Fibroblast of skin of abdomen (primary cell): ENCODE measurements at places on chromosomes 2 and 18.

DNA sequence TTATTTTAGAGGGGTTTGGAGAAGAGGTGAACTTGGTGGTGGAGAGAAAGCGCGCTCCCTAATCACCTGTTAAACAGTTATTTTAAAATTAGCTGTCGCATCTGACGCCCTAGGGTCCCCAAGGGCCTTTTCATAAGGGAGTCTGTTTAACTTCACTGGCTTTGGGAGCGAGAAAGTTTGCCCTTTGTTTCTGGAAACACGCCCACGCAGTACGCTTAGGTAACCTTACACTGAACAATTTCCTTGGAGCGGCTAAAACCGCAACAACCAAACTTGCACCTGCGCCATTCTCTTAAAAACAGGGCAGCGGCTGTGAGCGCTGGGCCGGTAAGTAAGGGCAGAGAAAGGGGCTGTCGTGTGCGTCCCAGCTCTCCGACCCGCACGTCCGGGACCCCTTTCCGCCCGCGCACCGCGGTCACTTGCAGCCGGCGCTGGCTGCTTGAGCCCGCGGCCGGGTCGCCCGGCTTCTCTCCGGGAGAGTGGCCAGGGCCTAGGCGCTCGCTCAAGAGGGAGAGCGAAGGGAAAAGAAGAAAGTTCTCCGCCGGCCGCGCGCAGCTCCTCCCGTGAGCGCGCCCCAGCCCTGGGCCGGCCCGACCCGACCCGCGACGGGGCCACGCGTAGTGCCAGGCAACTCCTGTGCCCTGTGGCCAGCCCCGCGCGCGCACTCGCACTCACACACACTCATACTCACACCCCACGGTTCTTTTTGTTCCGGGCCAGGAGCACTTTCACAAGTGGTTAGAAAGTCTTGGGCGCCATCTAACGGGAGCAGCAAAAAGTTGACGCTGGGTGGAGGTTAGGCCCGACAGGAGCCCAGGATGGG is 19.2 kb downstream of the POU3F3 start:
- DNase-seq: peak; percentile 63

DNA sequence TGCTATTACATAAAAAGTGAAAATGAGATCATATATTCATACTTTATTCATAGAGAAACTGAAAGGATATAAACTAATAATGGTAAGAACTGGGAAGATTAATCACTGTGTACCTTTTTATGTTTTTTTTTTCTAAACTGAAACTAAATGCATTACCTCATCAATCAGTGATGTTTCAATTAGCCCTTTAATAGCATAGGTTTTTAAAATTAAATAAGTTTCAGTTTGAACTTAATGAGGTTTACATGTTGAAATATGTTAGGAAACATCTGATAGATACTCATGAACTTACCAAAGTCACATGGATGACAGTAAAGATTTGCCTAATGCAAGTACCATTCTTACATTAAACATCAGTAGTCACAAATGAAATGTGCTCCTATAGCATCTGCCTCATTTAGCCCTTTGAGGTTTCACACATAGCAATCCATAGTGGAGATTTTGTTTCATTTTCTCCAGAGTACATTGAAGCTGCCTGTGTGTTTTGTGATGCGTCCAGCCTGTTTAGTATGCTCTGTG is 8.9 kb downstream of the MAPRE2 start:
- DNase-seq: no peak

DNA sequence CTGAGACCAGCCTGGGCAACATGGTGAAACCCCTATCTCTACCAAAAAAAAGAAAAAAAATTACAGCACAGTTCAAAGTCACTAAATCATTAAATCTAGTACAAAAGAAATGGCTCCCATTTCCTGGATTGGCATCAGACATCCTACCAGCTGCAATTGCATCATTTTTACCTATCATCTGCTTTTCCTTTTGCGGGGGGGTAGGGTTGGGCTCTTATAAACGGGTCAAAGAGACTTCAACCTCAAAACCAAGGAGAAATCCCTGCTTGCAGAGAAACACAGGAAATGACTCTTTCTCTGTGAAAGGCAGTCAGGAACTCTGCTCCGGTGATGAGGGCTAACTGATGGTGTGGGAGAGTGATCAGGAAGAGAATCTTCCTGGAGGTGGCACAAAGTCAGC is 45.3 kb upstream of the RFX8 start:
- peak; percentile 45 for DNase-seq

DNA sequence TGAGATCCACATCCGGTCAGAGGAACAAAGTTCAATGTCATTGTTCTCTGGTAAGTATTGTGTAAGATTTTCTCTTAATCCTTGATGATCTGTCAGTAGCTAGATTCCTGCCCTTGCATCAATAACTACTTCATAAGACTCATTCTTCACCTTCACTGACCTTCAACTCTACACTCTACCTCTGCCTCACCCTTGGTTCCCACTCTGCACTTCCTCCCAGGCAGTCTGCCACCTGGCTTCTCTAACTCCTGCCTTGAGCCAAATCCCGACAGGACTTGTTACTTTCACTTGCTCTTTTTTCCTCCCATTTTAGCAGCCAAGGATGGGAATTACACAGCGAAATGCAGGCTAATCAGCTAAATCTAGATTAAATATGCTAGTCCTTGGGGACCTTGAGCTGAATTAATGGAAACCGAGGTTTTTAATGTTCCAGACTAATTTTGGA is 190.7 kb downstream of the DLGAP1 start:
- DNase-seq: no peak

GRCh38 chr18:44128365-44128764 is 552.3 kb upstream of the SETBP1 start:
- DNase-seq: peak; percentile 31

- no peak for DNase-seq
These were observed 312.1 kb upstream of the MYT1L start for GRCh38 chr2:2642906-2643890.

DNA sequence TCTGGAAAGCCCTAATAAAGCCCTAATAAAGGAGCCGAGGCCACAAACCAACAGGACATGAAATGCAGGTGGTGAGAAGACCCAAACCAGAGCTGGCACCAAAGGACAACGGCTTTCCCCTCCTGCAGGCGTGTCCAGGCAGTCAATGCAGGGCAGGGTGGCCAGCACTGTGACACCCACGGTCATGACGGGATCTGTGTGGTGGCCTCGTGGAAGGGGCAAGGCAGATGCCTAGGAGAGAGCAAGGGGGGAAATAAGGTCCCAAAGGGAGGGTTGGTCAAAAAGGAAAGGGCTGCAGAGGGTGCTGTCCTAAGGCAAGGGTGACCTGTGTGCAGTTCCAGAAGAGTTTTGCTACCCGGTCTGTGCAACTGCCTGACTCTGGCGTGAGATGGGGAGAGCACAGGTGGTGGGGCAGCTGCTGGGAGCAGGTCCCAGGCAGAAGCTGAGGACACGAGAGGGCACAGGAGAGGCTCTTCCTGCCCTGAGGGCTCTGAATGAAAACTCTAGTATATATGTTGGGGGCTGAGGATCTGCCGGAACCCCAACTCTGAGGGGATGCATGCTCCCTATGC is 156.7 kb downstream of the TPO start:
- no peak for DNase-seq

DNA sequence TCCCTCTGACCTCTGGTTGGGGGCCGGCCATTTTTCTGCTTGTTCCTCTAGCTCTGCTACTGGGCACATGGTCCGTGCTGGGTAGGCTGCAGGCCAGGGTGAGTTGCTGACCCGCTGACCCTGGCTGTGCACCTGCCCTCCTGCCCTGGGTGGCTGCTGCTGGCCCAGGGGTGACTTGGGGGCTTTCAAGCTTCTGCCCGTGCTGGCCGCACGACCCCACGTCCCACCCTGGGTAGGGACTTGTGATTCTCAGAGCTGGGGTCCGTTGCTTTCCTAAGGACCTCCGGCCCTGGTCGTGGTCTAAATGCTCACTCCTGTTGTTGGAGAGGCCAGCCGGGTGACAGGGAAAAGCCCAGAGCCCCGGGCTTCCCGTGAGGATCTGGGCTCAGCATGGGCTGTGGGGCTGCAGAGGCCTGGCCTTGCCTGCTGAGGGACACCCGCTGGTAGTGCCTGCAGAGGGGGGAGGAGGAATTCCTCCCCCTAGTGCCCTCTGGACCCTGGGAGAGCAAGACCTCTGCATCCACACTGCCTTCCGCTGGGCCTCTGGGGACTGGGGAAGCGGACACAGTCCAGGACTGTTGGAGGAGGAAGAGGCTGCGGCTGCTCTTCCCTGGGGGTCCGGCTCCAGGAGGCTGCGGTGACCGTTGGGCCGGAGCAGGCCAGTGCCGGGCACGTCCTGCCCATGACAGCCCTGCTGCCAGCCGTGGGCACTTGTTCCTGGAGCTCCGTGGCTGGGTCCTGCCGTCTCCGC is 6.3 kb upstream of the GAL3ST2 start:
- DNase-seq: no peak

- peak; percentile 37 for DNase-seq
These were observed 34.1 kb downstream of the SS18 start for GRCh38 chr18:26056291-26056690.

GRCh38 chr18:10322435-10322834 is 132.0 kb upstream of the APCDD1 start:
- peak; percentile 41 for DNase-seq

DNA sequence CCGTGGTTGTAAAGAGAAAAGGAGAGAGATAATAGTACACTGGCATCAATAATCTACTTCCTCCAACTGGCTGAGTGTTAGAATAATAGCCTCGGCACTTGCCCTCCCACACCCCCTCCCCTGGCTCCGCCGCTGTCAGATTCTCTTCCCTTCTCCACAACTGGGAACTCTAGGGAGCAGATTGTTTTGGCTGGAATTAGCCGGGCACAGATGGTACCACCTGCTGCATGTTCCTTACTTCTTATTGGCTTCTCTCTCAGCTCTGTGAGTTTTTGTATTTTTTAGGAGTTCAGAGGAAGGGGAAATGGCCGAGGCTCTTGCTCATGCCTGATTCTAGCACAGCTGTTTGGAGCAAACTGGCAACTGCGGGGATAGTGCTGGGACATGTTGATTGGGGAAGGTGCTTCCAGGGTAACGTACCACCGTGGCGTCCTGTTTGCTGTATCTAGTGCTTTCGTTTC is 140.0 kb downstream of the ZEB2 start:
- DNase-seq: no peak

GRCh38 chr2:73088703-73089102 is 17.2 kb upstream of the SFXN5 start:
- DNase-seq: no peak

GRCh38 chr2:223396993-223397392 is 205.2 kb downstream of the SCG2 start:
- DNase-seq: no peak

DNA sequence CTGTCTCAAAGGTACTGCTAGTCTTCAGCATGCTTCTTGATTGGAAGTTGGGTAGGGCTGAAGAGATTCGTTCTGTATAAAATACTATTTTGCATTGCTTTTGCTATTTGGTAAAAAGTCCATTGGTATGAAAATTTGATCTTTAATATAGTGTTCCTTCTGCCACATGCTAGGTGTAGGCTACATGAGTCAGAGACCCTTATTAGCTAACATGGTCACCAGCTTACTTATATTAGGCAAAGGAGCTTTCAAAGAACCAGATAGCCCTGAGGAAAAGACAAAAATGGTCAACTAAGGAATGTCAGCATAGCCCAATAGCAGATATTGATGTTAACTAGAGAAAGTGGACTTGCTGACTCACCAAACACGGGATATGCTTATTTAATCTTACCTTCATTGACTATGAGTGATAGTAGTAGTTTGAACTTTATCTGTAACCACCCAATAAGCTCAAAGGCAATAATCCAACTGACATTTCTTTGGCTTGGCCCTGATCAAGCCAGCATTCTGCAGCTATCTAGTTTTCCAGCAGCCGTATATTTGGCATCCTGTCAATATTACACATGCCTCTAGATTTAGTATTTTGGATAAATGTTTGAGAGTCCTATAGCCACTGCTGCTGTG is 110.0 kb downstream of the TPGS2 start:
- DNase-seq: peak; percentile 13

DNA sequence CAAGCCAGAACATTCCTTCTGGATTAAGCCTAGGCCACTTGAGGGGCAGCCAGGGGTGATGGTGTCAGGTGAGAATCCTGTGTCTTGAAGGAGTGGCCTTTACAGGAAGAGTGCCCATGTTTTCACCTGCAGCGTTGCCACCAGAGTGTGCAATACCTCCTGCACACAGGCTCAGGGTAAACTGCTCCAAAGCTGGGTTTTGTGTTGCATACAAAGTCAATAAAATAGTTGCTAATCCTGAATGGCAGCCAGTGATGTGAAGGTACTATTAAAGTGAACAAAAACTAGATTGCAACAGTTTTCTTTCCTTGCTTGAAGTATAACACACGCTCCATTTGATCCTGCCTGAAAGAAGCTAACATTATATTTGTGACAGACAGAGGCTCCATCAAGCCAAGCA is 64.4 kb upstream of the NRP2 start:
- no peak for DNase-seq

DNA sequence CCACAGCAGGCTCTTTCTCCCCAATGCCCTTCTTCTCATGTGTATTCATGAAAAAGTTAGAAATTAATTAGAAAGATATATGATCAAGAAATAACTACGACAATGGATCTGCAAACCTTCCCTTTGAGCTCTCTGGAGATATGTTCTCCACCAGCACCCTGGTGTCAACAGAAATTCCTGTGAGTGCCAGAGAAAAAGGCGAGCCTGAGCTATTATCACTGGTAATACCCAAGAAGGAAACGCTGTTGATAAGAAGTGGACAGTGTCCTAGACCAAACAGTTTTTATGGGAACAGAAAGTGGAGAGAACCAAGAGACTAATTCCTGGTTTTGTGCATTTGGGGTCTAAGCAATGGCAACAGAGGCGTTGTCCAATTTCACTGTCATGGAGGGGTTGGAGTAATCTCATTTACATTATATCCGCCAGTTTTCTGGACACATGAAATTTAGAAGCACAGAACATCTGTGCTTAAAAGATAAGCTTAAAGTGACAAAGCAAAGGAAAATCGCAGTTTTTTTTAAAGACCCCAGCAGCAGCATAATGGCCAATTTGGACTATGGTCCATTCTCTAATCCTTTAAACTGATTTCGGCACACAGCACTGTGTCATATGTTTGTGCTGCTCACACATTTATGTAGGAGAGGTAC is 47.2 kb upstream of the CDC42EP3 start:
- DNase-seq: no peak

- no peak for DNase-seq
These were observed 484.5 kb upstream of the ZNF804A start for GRCh38 chr2:184113696-184114403.

- DNase-seq: no peak
These were observed 82.0 kb upstream of the MSH2 start for GRCh38 chr2:47321006-47321405.

DNA sequence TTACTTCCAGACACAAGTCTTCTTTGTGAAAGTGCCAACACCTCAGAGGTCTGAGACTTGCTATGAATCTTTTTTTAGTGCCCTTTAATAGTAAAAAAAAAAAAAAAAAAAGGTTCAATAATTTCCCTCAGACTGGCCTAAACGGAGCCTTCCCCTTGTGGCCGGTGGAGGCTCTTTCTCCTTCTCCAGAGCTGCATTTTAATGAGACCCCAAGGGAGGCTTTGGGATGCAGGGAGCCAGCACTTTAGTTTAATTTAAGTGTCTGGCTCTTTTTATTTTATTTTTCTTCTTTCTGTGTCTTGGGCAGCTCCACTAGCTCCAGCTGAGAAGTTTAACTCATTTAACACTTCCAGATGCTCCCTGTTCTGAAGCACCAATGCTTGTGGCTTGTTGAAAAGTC is 67.8 kb upstream of the MAPK4 start:
- no peak for DNase-seq
